ENCODE measurements at places on chromosomes 12 and 14.

- no peak for DNase-seq
These were observed 412.8 kb upstream of the MGAT4C start for GRCh38 chr12:86669010-86669409.

DNA sequence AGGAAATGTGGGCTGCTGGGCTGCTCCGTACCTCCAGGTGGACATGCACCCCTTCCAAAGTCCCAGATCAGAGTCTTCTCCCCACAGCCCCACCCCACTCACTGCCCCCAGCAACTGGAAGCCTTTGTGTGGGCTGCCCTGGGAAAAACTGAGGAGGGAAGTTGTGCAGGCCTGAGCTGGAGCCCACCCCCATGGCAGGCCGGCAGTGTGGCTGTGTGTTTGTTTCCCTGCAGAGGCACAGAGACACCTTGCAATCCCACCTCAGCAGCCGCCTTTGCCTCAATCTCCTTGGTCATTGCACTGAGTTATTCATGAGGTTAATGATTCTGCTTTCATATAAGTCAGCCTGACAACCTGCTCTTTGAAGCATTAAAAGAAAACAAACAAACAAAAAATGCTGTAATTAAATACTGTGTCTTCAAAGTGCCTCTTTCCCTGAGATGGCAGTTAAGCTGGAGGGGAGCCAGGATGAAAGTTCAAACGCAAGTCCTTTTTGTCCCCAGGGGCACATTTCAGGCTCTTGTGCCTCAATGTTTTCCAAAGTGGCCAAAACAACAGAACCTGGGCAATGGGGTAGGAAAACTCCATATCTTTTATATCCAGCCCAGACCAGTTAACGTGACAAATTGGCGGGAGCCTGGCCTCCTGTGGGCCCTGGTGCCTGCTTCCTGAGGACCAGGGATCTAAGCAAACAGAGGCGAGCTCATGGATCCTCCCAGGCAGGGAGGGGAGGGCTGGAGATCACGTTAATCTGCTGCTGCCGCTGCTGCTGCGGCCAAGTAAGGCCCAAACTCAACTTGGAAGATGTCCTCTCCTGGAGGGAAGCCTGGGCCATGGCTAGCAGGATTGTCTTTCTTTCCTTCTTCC, 51.9 kb upstream of the TSPAN11 start:
- peak; percentile 33 for DNase-seq

- no peak for DNase-seq
These were observed 52.3 kb downstream of the GNS start for GRCh38 chr12:64706857-64707256.

- no peak for DNase-seq
These were observed 198.6 kb upstream of the CAND1 start for GRCh38 chr12:67070604-67071003.

- peak; percentile 30 for DNase-seq
These were observed 5.8 kb upstream of the NRXN3 start for GRCh38 chr14:78164226-78164853.

GRCh38 chr12:120472521-120472920, 3.0 kb upstream of the SRSF9 start:
- no peak for DNase-seq

GRCh38 chr14:77094672-77095284, 3.3 kb upstream of the CIPC start:
- DNase-seq, result peak; percentile 84

DNA sequence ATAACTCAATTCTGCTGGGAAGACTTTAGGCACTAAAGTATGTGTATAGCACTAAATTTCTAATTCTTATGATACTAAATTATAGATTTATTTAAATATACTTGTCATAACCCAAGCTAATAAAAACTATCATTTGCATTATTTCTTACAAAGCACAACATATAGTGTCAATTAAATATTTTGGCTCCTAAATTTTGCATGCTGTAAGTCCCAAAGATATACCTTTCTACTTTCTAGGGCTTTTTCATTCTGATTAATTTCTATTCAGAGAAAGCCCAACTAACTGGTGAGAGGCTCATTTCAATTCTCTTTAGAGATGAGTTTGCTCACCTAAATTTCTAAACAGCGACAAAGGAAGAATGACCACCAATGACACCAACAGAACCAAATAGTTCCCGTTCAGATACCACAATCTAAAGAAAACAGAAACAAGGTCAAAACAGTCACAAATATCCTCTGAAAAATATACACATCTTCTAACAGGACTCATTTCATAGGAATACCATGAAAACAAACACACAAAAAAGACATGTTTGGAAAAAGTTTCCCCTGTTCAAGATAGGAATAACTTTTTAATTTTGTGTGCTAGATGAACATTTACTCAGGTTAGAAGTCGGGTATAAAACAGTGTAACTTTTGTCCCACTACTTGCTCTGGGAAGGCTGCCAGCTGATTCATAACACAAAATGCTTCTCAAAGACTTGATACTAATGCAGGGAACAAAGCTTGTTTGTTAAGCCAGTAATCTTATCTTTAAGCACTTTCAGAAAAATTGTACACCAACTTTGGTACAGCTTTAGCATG, 7.6 kb downstream of the SLC38A2 start:
- DNase-seq, result no peak
